Immature natural killer cell (primary cell): ENCODE measurements at places on chromosomes 6 and 20. TPM values are rescaled to one million over a fixed set of nuclear protein-coding genes. Genes with fewer than 3 reads are reported as not detected.

DNA sequence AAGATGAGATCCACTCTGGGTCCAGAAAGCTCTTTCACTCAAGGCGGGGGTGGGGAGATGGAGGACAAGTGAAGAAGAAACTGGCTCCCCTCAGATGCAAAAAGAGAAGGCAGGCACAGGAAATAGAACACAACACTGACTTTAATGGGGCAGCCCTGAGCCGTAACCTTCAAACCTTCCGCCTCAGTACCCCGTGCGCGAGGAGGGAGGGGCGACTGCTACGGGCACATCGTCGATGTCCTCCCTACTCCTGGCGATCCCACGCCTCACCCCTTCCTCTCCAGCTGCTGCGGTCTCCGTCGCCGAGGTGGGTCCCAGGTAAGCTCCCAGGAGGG lies 3.9 kb downstream of the SPEF1 start:
- no peak for DNase-seq

Gene SLC35F1
- polyA plus RNA-seq: not detected

DNA sequence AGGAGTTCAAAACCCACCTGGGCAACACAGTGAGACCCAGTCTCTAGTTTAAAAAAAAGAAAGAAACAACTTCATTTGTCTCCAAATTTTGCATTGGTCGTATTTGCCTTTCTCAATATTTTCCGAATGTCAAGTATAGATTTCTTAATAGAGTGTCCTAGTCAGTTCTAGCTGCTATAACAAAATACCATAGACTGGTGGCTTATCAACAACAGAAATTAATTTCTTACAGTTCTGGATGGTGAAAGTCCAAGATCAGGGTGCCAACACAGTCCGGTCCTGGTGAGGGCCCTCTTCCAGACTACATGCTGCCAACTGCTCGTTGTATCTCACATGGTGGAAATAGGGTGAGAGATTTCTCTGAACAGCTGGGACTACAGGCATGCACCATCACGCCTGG lies 34.0 kb downstream of the NQO2 start:
- no peak for DNase-seq

GRCh38 chr6:138555421-138555988 lies 56.2 kb upstream of the NHSL1 start:
- DNase-seq: no peak

- DNase-seq: no peak
These were observed 4.4 kb downstream of the EFHC1 start for GRCh38 chr6:52424513-52424912.

DNA sequence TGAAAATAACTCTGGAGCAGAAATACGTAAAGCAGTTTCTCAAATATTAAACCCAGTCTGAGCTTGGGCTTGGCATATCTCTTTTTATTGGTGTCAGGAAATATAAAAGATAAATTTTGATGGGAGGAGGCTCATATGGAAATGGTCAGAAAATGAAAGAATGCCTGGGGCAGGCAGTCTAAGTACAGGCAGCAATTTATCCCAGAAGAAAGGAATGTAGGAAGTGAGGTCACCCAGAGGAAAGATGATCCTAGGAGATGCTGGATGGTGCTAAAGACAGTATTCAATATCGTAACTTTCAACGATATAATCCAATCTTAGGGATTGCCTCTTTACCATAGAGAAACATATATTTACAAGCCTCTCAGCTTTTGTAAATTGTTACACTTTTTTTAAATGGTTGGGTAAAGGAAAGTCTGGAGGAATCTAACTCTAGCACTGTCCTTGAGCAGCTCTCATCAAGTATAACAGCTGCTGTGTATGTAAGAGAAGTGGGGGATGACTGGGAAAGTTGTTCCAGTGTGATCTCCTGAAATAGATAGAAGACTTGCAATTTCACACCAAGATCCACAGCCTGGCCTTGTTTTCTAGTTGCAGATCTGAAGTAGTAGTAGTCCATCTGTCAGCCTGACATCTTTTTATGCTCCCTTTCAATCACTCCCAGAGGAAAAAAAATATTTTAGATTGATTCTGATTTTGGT lies 256.9 kb upstream of the SASH1 start:
- DNase-seq: no peak

DNA sequence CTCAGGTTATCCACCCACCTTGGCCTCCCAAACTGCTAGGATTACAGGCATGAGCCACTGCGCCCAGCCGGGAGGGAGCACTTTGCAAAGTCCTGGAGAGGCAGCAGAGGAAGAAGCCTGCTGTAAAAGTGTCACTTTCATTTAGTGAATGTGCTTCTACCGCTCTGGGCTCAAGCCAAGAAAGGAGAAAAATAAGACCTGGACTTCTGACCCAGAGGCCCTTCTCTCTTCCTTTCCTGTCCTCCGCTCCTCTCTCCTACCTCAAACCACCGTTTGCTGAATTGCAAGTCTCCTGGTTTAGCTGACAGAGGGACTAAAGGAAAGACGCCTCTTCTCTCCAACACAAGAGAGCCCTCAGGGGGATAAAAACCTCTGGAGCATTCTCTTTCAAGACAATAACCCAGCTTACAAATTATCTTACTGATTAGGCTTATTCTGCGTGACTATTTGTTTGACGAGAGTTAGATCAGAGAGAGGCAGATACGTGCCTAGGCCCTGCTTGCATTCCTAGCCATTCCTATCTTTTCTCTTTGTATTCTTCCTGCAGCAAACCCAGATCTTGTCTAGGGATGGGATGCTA lies 84.2 kb upstream of the SLC22A23 start:
- DNase-seq: no peak

DNA sequence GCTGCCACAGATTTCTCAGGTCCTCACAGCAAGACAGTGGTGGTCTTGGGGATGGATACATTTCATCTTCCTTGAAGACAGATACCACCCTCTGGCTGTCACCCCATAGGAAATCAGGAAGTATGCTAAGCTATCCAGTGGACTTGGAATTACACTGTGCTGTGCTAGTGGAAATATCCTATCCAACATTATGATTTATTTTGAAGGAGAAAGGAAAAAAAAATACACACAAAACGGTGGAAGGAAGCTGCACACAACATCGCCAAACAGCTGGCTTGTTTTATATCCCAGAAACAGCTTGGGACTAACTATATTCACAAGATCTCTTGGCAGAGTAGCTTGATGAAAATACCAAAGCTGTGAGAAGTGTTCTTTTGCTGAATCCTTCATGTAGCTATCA lies 257.6 kb downstream of the LAMA2 start:
- DNase-seq: no peak

Gene PERP
- 0.46 TPM for polyA plus RNA-seq

- DNase-seq: no peak
These were observed 68.7 kb upstream of the KCNG1 start for GRCh38 chr20:51091406-51092195.

Gene ACTL10
- polyA plus RNA-seq: 3.9 TPM

- no peak for DNase-seq
These were observed 6.5 kb upstream of the BTN3A2 start for GRCh38 chr6:26358511-26358981.
